AG08396 (cell line): ENCODE measurements at places on chromosomes 4 and X.
A peak's percentile ranks its signal among the peaks of the same experiment; 100 is the strongest.

GRCh38 chrX:38848671-38849455 is 47.6 kb downstream of the MID1IP1 start:
- no peak for DNase-seq

GRCh38 chr4:142762280-142762679 is 83.8 kb downstream of the INPP4B start:
- no peak for DNase-seq

GRCh38 chr4:121439669-121440068 is 58.9 kb upstream of the QRFPR start:
- no peak for DNase-seq

GRCh38 chr4:24662056-24662455 is 77.7 kb upstream of the DHX15 start:
- DNase-seq = no peak

- DNase-seq = peak; percentile 5
Observed at GRCh38 chrX:14927401-14927800, 54.2 kb downstream of the MOSPD2 start.

DNA sequence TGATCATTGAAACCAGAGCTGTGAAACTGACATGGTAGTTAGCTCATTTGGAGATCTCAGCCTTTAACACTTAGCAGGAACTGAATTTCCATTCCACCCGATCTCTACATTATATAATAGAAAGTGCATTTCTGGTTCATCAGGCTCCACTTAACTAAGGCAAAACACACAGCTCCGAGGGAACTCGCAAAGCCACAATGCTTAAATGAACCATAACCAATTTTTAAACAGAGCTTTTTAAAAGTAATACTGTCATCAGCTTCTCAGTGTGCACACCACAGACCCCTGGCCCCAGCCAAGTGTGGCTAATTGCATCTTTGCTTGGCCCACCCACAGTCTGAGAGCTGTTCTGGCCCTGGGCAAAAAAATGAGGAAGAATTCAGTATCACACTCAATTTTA is 66.1 kb downstream of the DCHS2 start:
- no peak for DNase-seq

DNA sequence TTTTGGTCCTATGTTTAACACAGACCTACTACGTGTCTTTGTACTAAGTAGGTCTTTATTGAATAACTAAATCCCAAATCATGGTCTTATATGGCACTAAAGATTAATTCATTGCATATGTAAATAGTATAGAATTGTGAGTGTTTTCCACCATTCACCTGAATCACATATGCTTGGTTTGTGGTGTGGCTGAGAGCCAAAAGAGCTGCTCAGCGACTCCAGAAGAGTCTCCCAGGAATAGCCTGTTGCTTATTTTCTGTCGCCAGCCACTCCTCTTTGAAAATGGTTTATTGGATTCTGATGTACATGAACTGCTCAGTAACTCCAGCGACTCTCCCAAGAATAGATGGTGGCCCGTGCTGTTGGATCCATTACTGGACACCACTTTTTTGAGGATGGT is 184.5 kb downstream of the CLCN4 start:
- no peak for DNase-seq
